ENCODE measurements at places on chromosomes 1 and 21.

- DNase-seq: no peak
These were observed 14.6 kb upstream of the SLC41A1 start for GRCh38 chr1:205827623-205828022.

- DNase-seq: no peak
These were observed 10.7 kb upstream of the MMEL1 start for GRCh38 chr1:2643414-2644077.

DNA sequence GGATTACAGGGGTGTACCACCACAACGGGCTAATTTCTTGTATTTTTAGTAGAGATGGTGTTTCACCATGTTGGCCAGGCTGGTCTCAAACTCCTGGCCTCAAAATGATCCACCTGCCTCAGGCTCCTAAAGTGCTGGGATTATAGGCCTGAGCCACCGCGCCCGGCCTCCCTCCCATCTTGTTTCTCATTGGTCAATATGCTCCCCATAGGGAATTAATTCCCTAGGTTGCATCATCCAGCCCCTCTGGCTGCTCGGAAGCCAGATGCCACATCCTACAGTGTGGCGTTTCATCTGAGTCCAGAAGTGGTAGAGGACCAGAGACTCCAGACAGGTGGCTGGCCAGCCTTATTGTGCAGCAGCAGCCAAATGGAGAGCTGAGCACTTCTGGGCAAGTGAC lies 11.5 kb upstream of the VASH2 start:
- DNase-seq: no peak

- peak; percentile 97 for DNase-seq
These were observed 48.8 kb downstream of the LAMC2 start for GRCh38 chr1:183234660-183235476.

DNA sequence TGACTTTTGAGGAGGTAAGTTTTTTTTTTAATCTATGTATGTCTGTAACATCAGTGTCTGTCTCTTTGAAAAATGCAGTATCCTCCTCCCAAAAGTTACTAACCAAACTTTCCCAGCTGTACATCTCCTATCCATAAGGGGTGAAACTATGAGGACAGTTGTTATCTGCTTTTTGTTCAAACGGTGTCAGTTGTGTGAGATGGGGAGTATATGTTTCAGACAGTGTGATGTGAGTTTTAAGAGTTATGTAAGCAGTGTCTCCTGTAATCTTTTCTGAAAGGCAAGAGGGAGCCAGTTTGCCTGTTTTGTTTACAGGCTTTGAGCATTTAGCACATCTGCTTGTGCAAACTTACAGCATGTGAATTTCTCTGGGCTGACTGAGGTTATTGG lies 34.8 kb upstream of the CACYBP start:
- DNase-seq: no peak

DNA sequence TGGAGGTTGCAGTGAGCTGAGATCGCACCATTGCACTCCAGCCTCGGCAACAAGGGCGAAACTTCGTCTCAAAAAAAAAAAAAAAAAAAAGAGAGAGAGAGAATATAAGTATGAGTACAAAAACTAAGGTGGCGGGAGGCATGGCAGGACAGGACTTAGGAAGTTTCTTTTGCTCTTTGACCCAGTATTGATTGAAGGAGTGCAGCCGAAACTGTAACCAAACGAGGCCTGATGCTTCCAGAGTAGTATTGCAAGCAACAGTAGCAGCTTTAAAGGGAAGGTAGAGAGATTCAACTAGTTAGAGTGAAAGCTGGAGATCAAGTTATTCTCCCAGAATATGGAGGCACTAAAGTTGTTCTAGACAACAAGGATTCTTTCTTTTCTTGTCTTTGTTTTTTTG lies 99.2 kb upstream of the CASZ1 start:
- no peak for DNase-seq

- no peak for DNase-seq
These were observed 67.7 kb upstream of the MPC2 start for GRCh38 chr1:168004531-168004930.

DNA sequence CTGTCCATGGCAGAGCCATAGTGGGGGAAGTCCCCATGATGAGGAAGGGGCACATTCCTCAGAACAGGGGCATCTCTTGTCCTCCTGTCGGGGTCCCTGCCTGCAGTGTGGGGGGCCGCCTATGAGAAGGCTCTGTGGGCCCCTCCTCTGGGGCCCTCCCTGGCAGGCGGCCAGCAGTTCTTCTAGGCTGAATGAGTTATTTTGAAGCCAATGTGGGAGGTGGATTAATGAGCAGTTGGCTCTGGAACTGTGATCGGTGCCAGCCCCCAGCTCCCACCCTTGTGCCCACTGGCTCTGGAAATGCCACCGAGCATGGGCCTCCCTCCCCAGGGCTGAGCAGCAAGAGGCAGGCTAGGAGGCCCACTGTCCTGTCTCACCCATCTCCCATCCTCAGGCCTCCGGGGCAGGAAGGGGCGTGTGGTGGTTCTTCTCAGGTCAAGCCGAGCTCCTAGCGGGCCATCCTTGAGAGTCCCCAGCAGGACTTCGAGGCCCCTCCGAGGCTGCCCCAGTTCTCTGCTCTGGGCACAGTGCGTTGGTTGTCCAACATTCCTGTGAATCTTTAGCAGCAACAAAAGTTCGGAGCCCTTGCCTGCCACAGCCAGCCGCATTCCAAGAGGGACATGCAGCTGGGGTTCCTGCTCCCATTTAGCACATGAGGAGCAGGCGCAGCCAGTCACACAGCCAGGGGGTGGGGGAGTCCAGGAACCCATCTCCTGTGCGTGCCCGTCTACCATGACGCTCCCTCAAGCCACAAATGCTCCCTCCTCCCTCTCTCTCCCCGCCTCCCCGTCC lies 57.2 kb downstream of the EDN2 start:
- no peak for DNase-seq

- DNase-seq: no peak
These were observed 67.6 kb downstream of the NENF start for GRCh38 chr1:212500351-212500750.

DNA sequence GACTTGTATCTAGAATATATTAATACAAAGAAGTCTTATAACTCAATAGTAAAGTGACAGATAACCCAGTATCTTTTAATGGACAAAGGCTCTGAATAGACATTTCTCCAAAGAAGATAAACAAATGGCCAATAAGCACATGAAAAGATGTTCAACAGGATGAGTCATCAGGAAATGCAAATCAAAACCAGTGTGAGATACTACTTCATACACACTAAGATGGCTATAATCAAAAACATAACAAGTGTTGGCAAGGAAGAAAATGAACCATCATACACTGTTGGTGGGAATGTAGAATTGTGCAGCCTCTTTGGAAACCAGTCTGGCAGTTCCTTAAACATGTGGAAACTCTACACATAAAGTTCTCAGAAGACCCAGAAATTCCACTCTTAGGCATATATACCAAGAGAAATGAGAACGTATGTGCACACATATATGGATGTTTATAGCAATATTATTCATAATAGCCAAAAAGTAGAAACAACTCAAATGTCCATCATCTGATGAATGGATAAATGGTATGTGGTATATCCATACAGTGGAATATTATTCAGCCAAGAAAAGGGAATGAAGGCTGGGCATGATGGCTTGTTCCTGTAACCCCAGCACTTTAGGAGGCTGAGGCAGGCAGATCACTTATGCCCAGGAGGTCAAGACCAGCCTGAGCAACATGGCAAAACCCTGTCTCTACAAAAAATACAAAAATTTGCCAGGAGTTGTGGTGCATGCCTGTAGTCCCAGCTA lies 9.9 kb upstream of the MPL start:
- no peak for DNase-seq

GRCh38 chr1:22576150-22576544 lies 12.9 kb downstream of the EPHA8 start:
- no peak for DNase-seq

- no peak for DNase-seq
These were observed 73.1 kb upstream of the SCCPDH start for GRCh38 chr1:246651012-246651695.

DNA sequence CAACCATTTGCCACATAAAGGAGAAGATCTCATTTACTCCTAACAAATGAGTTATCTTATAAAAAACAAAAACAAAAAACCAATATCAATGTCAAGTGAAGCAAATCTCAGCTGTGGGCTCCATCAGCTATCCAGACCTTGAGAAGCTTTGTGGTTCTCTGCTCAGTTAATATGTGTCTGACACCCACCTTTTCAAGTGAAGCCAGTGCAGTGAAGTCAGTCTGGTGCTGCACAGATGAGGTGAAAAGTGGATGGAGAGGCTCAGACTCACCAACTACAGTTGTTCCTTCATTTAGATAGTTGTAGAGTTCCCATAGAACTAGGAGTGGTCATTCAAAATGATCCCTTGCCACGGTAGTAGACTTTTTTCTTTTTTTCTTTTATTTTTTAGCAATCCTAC lies 106.8 kb downstream of the NTNG1 start:
- DNase-seq: no peak

DNA sequence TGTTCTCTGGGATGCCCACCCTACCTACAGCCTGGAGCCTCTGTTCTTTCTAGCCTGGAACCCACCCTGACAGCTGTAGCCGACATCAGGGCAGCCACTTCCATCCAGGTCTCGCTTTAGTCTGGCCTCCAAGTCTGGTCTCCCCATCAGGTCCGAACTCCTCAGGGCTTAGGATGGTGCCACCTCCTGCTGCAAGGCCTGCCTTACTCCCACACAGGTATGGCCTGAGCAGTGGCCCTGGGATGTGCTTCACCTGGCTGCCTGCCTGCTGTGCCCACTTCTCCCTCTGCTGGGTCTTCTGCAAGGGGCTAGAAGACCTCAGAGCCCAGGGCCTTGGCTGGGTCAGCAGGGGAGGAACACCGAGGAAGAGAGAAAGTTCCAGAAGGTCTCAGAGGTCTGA lies 35.7 kb upstream of the MAGOH start:
- no peak for DNase-seq

DNA sequence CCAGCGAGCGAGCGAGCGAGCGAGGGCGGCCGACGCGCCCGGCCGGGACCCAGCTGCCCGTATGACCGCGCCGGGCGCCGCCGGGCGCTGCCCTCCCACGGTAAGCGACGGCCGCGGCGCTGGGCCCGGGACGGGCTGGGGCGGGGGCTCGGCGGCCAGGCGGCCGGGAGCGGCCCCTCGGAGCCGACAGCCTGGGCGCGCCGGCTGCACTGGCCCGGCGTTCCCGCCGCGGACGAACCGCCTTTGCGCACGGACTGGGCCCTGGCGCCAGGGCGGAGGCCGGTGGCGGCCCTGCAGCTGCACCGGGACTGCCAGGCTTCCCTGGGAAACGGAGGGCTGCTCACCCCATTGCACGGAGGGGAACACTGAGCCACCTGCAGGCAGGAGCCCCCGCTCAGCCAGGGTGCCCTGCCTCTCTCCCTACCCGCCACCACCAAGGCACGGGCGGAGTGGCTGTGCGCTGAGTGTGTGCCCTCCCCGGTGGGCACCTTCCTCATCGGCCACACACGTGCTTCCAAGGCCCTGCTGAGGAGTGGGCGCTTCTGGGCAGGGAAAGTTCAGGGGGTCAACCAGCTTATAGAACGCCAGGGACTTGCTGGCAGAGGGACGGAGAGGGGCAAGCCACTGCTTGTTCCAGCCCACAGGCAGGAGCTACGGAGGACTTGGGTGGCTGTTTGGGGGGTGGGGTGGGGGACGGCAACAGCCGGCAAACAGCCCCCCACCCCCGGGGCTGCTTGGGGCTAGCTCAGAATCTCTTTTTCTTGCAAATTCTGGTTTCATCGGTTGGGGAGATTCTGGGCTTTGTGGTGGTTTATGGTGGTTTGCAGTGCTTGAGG lies 532 bp downstream of the CSF1 start:
- no peak for DNase-seq

DNA sequence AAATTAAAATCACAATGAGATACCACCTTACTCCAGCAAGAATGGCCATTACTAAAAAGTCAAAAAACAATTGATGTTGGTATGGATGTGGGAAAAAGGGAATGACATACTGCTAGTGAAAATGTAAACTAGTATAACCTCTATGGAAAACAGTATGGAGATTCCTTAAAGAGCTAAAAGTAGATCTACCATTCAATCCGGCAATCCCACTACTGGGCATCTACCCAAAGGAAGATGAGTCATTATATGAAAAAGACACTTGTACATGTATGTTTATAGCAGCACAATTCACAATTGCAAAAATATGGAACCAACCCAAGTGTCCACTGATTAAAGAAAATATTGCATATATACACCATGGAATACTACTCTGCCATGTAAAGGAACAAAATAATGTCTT lies 37.2 kb downstream of the SUSD4 start:
- DNase-seq: no peak

DNA sequence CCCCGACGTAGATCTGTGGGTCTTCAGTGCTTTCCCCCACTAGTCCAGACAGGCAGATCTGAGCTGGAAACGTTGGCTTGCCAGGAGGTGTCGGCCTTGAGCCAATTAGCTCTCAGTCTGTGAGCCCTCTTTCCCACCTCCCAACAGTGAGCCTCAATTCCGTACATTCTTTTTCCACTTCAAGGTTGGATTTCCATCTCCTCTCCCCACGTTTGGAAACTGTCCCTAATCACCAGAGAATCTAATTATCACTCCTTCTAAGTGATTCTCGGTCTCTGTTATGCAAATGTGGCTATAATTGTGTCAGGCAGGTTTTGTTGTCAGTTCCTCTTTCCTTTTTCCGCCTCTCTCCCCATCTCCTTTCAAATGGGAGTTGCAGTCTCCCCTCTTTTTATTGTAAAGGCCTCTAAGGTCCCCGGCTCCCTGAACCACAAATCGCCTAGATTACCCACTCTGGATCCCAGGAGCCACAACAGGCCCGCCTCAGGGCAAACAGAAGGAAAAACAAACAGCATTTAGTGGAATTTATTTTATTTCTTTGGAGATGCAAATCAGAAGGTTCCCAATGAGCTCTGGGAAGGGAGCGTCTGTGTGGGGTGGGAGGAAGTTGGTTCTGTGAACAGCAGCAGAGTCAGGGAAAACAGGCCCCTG lies 29.4 kb upstream of the LRRN2 start:
- no peak for DNase-seq

DNA sequence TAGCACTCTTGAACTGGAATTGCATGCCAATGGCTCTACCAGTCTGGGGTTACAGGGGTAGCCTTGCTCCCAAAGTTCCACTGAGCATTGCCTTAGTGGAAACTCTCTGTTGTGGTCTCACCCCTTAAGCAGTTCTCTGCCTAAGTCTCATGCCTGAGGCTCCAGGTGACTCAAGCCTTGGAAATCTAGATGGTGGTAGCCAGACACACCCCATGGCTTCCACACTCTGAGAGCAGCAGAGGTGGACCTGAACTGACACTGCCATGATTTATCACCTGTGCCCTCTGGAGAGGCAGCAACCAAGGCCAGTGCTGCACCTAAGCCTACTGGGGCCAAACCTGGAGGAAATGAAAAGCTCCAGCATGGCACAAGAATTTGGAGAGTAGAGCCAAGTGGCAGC lies 285.7 kb upstream of the PKN2 start:
- DNase-seq: peak; percentile 7

DNA sequence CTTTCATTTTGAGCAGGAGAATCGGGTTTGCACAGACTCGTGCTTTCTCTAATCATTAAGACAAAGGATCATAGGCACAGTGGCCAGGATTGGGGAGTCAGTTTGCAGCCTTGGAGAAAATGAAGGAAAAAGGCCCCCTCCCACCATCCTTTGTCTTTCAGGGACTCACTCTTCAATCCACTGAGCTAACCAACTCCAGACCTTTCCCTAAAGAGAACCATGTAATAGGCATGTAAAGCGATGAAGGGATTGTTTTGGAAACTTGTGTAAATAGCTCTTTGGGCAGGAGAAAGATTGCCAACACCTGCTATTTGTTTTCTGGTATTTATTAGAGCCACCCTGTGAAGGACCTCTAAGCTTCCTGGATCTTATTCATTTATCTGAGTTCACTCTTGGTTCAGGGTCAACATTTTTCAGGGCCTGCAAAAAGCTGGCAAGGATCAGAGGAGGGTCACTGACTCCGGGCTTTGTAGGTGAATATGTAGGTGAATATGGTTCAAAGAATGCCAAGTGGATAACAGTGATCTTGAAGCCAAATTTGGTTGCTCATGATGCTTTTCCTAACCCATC lies 192.6 kb upstream of the FGGY start:
- DNase-seq: no peak

Measured in RWPE1 (cell line).